ENCODE measurements at places on chromosomes 2 and 18.

- no peak for DNase-seq
Observed at GRCh38 chr18:62710417-62710816, 4.9 kb upstream of the PHLPP1 start.

- no peak for DNase-seq
Observed at GRCh38 chr18:9160014-9160413, 23.4 kb downstream of the ANKRD12 start.

- DNase-seq = no peak
Observed at GRCh38 chr2:85772019-85772745, 18.4 kb downstream of the ATOH8 start.

DNA sequence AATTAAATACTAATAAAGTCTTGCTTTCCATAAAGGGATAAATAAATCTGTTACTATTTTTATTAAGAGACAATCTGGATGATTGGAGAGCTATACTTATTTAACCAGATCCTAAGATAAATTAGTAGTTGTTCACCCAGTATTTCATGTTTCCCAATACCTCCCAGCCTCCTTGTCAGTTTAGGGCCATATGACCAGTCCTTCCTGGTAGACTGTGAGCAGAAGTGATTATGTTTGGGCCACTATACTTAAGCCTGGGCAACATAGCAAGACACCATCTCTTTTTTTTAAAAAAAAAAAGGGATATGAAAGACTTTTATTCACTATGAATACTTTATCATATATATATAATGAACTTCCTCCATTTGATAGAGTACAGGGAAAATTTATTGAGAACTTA lies 48.8 kb upstream of the PPM1B start:
- no peak for DNase-seq

GRCh38 chr2:20173064-20173463 lies 51.9 kb downstream of the SDC1 start:
- no peak for DNase-seq

DNA sequence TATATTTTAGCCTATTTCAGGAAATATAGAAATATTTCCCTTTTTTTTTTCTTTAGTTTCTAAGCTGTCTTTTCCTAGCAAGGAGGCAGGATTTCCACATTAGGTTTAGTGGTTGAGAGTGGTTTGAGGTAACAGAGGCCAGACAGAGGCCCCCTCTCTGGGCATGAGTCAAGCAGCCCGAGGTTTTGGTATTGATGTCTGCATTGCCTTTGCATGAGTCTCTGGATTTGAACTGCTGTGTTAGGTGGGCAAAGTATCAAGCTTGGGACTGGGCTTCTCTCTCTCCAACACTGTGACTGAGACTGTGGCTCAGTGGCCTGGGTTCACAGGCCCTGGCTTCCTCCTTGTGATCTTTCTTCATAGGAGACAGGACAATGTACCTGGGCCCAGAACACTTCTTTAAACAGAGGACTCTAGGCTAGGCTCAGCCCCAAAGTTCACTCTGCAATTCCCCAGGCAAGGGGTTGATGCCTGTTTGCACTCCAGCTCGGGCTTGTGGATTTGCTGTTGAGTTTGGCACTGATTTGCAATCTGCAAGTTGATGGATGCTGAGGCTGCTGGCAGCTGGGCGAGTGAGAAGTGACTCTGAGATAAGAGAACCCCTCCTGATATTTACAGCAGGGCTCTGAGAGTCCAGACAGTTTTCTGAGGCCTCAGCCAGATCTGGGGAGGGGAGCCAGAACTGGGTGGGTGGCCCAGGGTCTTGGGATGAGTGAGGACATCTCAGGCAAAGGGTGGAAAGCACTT lies 271.2 kb downstream of the EN1 start:
- no peak for DNase-seq

DNA sequence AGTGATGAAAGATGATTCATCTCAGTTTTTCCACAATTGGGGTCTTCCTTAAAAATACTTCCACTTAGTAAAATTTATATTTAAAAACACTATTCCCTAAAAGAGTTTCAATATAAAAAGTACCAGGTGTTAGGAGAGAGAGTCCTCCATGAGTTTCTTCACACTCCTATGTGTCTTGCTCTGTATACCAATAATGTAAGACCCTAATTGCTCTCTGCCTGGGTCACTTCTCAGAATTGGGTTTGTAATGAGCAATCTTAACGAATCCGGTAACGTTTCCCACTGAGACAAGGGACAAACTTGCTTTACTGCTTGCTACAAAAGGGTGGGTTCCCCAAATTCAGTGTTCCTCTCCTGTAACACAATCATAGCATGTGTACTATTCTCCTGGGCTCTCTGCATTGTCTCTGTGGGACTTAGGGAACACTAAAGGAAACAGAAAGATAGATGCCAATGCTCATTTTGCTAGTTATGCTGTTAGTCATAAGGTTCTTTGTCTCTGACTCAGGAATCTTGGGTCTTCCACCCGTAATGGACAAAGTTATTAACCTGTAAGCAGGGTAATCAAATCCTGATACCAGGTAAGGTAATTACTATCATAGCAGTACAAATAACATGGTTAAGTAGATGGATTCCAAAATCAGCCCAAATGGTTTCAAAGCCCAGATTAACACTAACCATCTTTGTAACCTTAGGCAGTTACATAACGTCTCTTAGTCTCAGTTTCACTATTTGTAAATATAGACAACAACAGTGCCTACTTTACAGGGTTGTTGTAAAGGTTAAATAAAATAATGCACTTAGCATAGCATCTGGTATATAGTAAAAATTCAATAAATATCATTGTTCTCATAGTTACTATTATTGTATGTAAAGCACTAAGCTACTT lies 46.3 kb downstream of the ITSN2 start:
- DNase-seq = no peak

DNA sequence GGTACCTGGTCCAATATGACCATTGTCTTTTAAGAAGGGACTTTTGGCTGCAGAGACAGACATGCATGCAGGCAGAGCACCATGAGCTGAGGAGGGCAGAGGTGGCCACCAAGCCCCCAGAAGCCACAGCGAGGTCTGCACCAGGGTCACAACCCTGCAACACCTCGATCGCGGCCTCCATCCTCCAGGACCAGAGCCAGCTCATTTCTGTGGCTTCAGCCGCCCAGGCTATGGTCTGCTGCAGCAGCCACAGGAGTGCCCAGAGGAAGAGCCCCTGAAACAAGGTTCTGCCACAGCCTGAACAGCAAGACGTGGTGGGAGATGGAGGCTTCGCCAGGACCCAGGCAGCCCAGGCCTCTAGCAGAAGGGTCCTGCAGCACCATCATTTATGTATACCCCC lies 53.9 kb downstream of the ANKMY1 start:
- DNase-seq = no peak

DNA sequence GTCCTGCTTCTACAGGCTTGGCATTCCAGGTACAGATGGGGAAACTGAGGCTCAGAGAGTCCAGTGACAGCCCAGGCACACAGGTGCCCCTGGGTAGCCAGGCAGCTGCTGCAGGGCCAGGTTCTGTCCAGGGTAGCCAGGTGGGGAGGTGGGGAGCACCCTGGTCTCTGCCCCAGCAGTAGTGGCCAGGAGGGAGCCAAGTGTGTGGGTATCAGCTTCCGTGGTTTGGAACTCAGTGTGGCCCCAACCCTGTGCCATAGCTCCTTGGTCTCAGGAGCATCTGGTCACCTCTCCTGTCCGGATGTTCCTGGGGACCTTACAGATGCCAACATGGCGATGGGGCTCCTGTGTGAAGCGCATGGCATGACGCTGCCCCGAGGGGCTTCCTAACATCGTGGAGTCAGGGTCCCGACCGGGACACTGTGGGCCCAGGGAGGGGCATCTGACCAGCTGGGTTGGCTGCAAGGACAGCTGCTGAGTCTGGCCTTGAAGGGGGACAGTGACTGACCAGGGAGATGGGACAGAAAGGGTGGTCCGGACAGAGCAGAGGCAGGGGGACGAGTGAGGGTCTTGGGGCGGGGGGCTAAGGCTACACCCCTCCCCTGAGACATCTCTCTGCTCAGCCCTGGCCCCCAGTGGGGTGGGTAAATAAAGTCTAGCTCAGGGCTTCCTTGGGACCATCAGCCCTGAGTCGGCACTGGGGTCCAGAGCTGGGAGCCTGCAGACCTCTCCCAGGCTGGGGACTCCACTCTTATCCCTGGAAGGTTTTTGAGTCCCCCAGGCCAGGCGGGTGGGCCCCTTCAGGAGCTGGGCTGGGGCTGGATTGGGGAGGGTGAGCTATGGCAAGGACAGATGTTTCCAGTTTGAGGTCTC lies 76.0 kb upstream of the SMAD7 start:
- no peak for DNase-seq

DNA sequence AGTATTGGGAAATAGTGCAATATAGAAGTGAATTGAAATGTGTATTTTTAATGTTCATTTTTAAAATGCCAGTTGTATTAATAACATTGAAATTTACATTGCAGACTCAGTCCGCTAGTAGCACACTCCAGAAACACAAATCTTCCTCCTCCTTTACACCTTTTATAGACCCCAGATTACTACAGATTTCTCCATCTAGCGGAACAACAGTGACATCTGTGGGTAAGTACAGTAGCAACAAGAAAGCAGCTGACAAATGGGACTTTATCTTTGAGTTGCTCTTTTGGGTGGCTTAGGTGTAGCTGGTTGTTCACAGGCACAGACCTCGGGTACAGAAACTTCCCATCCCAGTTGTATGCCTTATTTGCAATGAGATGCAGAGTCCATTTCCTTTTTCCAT lies 118.2 kb upstream of the IL1R2 start:
- no peak for DNase-seq

GRCh38 chr2:159658881-159659873 lies 42.8 kb upstream of the BAZ2B start:
- DNase-seq = no peak

DNA sequence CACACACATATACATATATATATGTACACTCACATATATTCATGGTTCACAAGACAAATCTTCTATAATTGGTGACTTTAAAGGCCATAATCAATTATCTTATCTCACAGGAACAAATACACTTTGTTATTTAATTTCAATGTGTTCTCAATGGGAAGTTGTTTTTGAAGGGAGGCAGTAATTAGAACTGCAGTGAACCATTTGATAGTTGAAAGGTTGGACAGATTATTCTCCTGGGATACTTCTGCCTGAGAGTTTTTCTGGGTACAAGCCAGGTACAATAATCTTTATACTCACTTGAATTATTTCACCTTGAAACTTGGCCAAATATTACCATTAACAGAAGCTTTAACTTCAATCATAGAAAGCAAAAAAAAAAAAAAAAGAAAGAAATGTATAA lies 546.6 kb upstream of the LRRTM4 start:
- DNase-seq = no peak

DNA sequence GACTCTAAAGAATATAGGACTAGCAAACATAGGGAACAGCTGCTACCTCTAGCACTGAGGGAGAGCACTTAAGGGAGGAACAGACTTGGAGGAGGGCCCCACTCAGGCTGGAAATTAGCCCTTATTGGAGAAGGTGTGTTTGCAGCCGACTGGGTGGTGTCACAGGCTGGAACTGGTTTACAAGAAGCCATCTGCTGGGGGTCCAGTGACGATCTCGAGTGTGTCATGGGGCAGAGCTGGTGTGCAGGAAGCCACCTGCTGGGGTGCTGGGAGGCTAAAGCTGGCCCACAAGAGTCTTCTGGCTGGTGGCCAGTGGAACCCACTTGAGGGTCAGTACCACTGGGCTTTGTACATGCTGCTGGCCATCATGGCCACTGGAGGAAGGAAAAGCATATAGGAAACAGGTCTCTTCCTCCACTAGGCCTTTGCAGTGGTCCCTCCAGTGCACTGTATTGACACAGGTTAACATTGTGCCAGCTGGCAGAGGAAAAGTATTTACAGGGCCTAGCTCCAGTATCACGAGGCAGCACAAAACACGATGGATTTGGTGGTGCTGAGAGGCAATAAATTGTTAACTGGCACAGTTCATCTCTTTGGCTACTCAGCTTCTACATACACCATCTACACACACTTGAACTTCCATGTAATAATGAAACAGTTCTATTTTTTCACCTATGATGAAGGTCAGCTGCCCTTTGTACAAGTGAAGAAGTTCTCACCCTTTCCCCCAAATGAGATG lies 43.6 kb downstream of the MAP3K20 start:
- DNase-seq = no peak

- no peak for DNase-seq
Observed at GRCh38 chr2:229141424-229142025, 129.6 kb downstream of the PID1 start.

GRCh38 chr18:3321133-3321812 lies 59.3 kb downstream of the MYL12B start:
- DNase-seq = no peak

DNA sequence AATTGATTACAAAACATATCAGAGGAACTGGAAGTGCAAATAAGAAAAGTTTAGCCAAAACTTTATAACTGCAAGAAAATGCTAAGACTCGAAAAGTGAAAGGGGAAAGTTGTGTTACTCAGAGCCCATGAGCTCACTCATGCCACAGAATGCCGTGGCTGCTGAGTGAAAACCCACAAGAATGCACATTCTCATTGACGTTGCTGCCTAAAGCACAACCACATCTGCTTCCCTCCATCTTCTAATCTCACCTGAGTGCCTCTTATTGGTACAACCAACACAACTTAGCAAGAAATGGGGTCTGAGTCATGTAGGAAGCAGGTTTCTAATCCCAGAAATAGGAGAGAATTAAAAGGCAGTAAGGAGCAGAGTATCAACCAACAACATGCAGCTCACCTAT lies 259.7 kb downstream of the LNPK start:
- DNase-seq = no peak

- no peak for DNase-seq
Observed at GRCh38 chr2:144703852-144704708, 184.2 kb upstream of the ZEB2 start.

- no peak for DNase-seq
Observed at GRCh38 chr2:185787227-185788145, 48.9 kb downstream of the FSIP2 start.

- no peak for DNase-seq
Observed at GRCh38 chr18:26656944-26657536, 108.7 kb upstream of the KCTD1 start.

DNA sequence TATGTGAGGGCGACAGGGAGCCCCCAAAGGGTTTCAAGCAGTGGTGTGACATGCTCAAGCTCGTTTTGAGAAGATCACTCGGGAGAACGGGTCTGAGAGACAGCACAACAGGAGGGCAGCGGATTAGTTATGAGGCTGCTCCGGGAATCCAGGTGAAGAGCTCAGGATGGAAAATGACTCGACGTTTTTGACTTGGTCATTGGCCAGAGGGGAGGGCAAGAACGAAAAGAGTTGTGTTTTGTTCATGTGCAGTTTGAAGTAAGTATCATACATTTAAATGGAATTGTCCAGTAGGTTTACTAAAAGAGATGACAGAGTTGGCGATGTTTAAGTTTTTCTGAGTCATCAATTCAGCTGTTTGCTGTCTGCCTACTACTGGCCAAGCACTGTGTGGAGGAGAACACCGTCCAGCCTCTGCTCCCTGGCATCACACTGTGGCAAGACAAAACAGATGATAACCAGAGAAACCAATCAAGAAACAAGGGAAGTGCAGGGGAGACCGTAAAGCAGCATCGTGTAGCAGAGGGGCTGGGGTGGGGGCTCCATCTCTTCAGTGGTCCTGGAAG lies 25.3 kb upstream of the ANXA4 start:
- no peak for DNase-seq

All from T-helper 1 cell (primary cell).